HCT116 (cell line): ENCODE measurements at places on chromosomes 13 and 19.
A peak's percentile ranks its signal among the peaks of the same experiment; 100 is the strongest.

GRCh38 chr19:29665826-29666577, 741 bp downstream of the PLEKHF1 start:
- no peak for DNase-seq

- DNase-seq = no peak
Measured at GRCh38 chr13:53920916-53921315, 892.3 kb downstream of the OLFM4 start.

DNA sequence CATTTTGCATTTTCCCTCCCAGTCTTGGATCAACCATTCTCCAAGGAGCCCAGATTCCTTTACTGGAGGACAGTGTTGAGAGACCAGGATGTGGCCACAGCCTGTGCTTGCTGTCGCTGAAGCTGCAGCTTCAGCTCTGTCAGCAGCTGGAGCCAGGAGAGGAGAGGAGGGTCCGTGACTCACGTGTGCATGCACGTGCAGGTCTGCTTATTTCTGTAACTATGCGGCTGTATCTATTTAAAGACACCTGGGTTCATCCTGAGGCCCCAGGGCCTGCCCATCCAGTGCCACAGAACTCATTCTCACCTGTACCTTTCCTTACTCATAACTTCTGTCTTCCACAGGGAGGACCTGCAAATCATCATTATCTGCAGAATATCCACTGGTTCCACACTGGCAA, 8.2 kb upstream of the LAMP1 start:
- DNase-seq = no peak

- no peak for DNase-seq
Measured at GRCh38 chr13:40803316-40803715, 13.9 kb downstream of the SLC25A15 start.

DNA sequence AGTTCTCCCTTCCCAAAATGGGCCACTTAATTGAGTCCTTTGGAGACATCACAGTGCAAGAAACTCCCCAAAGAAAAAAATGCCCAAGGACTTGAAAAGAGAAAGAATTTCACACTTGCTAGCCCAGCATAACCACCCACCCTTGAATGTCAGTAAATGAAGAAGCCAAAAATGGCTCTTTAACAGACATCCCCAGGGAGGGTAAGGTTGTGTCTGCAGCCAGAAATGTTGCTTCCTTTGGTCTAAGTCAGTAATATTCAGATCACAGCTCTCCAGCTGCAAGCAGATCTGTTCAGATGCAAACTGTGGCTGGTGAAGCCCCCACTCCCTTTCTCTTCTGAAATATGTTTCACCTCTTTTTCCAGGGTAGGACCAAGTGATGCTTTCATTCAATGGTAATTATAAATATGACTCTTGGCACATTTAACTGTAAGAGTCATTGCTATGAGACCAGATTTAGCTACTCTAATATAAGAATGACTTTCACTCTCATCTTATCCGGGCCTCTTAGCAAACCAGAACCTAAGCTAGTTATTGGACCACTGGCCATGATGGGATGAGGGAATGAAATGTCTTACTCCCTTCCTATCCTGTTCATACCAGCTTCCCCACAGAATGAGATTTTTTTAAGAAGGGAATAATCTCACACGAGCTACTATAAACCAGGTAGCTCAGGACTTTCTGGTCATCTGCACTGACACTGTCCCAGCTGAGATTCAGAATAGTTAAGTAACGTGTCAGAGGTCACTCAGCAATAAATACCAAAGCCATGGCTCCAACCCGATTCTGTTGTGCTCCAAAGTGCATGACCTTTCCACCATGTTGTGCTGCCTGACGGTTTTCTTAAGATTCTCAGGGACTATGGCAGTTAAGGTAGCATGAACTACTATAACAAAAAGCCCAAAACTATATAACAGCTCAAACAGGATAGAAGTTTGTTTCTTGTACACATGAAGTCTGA, 234.1 kb downstream of the FOXO1 start:
- DNase-seq = no peak

- DNase-seq = no peak
Measured at GRCh38 chr13:112168761-112169160, 101.8 kb downstream of the SOX1 start.

DNA sequence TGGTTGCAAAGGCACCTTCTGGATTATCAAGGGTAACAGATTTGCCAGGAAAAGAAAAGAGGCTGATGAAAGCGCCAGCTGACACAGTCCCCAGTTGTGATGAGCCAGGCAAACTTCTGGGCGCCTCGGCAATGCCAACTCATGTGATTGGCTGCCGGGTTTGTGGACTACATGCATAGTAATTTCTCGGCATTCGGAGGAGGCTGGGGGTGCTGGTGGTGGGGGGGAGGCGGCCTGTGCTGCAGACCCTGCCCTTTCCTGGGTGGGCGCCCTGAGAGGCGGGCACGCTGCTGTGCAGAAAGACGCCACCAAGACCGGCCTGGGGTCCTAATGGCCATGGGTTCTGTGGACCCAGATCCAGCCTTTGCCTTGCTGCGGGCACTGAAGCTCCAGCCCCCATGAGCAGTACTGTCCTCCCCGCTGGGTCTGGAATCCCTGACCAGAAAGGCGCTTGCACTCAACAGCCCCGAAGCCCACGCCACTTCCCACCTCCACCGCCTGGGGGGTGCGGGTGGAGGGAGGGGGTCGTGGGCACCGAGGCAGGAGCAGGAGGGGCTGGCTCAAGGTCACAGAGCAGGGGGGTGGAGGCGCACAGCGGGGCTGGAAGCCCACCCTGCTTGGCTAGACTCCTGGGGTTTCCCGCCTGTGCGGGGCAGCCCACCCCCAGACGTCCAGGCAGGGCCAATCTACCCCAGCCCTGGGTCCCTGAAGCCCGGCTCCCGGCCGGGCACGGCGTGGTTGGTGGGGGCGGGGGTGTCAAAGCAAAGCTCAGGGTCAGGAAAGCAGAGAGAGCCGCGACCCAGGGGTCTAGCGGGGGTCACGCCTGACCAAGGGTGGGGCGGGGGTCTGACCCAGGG, 1.0 kb downstream of the DIRAS1 start:
- no peak for DNase-seq

DNA sequence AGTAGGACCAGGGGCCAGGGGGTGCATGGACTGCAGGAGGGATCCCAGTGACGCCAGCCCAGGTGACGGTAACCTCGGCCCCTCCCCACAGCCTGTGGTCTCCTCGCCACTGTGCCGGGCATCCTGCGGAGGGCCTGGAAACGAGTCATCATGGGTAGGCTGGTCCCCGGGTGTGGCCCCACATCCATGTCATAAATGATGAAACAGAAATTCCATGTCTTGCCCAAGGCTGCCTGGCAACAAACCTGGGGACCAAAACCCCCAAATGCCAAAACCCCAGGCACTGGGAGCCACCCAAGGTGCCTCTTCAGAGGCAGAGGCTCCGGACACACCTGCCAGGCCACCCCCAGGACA, 20.9 kb downstream of the MAP2K2 start:
- no peak for DNase-seq

GRCh38 chr13:103145442-103145841, 79.2 kb upstream of the SLC10A2 start:
- DNase-seq = no peak

- no peak for DNase-seq
Measured at GRCh38 chr13:81770868-81771505, 1430.1 kb upstream of the SPRY2 start.

DNA sequence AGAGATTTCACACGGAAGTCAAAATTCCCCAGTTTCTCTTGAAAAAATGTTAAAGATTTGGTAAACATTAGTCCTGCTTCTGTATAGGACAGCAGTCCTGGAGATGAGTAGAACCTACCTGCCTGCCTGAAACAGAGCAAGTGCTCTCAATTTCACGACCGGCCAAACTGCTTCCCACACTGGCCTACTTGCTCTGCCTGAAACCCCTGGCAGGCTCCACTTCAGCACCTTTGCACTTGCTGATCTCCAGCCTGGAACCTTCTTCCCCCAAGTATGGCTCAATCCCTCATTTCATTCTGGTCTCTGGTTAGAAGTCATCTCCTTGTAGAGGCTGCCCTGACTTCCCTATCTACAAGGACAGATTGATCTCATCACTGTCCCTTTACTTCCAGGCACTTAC, 271.4 kb downstream of the DLEU7 start:
- no peak for DNase-seq

DNA sequence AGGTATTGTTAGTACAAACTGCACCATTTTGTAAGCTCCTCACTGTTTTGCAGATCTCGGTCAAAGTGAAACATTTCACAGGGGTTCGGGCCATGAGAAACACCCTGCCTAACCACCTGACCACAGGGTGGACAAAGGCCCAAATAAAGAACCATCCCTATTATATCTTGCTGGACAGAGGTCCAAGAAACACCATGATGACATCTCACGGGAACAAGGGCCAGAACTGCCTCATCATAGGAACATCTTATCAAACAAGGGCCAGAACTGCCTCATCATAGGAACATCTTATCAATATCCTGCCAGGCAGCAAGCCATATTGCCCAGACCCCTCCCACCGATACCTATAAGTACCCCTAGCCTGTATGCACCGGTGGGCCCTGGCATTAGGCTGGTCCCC, 99.7 kb downstream of the PCDH9 start:
- no peak for DNase-seq

DNA sequence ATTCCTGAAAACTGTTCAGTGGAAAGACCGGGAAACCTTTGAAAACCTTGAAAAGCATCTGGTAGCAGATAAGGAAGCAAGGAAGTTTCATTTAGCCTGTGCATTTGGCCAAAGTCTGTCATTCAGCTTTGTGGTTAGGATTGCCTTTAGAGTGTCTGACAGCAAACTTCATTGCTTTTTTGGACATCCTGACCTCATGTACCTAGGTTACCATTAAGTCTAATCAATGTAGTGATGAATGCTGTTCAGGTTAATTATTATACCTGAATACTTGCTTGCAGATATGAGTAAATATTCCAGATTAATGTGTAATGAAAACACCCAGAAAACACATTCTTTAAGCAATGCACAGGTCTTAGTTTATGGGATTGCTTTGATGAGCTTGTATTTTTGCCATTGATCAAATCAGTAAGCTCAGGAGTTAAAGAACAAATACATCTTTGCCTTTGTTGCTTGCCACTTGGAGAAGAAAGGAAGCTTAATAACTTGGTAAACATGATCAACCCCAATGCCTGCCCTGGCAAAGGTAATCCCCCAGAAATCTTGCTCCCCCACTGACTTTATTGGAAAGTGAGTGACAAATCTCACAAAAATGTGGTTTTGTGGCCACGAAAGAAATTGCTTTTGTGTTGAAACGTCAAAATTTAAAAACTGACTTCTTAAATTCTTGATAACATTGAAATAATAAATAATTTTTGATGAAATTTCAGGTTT, 87.4 kb downstream of the SLC15A1 start:
- DNase-seq = peak; percentile 18

- DNase-seq = no peak
Measured at GRCh38 chr13:30373727-30374126, 48.6 kb upstream of the UBE2L5 start.
